ENCODE measurements at places on chromosomes 1 and 21.

- DNase-seq: no peak
These were observed 2.9 kb downstream of the MRAP start for GRCh38 chr21:32301596-32301995.

DNA sequence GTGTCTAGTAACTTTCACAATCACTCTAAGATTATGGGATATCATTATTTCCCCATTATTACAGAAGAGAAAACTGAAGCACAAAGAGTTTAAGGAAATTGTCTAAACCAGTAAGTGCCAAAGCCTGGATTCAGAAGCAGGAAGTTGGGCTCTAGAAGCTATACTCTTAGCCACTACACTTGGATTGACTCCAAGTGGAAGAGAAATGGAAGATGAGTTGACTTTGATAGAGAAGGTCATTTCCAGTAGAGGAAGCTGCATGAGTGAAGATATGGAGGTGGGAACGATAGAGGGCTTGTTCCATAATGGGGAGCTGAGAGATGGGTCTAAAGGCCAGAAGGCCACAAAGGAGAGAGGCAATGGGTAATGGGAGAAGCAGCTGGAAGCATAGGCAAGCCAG is 11.7 kb upstream of the TDRD10 start:
- no peak for DNase-seq

GRCh38 chr1:3410142-3410925 is 44.1 kb upstream of the ARHGEF16 start:
- DNase-seq: no peak

GRCh38 chr1:81068726-81069125 is 732.0 kb upstream of the ADGRL2 start:
- no peak for DNase-seq

GRCh38 chr1:27872802-27873551 is 633 bp downstream of the THEMIS2 start:
- peak; percentile 22 for DNase-seq

DNA sequence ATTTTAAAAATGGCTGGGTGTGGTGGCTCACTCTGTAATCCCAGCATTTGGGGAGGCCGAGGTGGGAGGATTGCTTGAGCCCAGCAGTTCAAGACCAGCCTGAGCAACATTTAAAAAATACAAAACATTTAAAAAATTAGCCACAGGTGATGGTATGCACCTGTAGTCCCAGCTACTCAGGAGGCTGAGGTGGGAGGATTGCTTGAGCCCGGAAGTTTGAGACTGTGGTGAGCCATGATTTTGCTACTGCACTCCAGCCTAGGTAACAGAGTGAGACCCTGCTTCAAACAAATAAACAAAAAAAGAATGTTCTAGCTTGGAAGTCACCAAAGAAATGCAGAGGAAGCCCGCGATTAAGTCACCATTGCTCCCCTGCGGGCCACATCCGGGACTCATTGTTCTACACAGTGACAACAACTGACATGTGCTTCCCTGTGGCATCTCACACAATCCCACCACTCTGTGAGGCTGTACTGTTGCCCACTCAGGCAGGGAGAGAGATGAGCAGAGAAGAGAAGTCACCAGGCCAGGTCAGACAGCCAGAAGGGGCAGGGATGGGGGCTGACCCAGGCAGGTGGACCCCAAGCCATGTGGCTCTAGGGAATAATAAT is 18.4 kb upstream of the SPATC1L start:
- no peak for DNase-seq

DNA sequence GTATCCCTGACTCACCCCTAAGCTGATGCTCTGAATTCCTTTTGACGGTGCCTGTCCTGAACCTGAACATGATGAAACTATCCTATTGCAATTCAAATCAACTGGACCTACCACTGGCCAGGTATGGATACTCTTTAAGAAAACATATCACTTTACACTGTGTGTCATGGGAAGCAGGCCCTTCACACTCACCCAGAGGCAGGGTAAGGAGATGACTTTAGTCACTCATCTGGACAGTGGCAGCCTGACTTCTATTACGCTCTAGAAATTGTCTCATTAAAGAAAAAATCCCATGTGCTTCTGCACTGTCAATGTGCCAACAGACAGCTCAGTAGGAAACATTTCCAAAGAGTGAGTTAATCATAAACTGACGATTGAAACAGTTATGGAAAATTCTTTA is 94.3 kb downstream of the VAV3 start:
- no peak for DNase-seq

DNA sequence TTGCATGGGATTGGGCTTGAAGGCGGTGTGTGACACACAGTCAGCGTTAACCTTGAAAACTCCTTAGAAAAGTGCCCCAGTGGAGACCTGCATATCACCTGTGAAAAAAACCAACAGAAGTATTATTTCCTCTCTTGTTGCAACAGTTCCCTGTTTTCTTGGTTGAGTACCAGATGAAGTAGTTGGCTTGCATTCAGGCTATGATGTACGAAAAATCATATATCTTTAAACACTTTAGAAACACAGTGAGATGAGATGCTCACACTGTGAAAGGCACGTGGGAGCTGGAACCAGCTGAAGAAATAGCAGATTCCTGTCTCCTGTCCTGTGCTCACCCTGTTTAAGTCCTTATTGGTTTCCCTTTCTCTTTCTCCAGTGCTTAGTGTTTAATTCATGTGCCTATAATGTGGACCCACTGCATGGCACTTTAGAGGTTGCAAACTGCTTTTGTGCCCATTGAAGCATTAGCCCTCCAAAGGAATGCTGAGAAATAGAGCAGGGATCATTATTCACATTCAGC is 2.8 kb downstream of the CAMK1G start:
- DNase-seq: no peak

DNA sequence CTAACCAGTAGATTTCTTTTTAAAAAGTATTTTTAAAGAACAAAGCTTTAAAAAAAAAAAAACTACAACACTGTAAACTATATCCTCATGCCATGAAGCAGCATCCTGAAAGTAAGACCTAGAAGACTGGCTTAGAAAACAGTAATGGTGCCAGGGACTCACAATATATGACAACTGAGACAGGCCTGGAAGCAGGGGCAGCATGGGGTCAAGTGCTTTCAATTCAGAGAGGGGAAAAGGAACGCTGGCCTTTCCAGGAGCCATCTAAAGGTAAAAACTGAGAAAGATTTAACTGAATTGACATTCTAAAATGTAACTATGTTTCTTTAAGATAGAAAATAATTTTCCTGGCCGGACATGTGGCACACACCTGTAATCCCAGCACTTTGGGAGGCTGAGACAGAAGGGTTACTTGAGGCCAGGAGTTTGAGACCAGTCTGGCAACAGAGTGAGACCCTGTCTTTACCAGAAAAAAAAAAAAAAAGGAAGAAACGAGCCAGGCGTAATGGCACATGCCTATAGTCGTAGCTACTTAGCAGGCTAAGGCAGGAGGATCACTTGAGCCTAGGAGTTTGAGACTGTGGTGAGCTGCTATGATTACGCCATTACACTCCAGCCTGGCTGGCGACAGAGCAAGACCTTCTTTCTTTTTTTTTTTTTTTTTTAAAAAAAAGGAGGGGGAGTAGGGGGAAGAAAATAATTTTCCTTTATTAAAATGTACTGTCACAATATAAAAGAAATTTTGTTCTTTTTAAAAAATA is 54.1 kb downstream of the SLC35D1 start:
- no peak for DNase-seq

GRCh38 chr21:36835383-36835795 is 131.1 kb downstream of the HLCS start:
- DNase-seq: no peak

All from CD4-positive, alpha-beta T cell treated with Interleukin-21 for 1 hour (primary cell).